CD4-positive, alpha-beta T cell treated with Interleukin-15 for 4 hours (primary cell): ENCODE measurements at places on chromosomes 16 and 17.
A peak's percentile ranks its signal among the peaks of the same experiment; 100 is the strongest.

- no peak for DNase-seq
Measured at GRCh38 chr17:9830711-9831110, 5.0 kb downstream of the GLP2R start.

DNA sequence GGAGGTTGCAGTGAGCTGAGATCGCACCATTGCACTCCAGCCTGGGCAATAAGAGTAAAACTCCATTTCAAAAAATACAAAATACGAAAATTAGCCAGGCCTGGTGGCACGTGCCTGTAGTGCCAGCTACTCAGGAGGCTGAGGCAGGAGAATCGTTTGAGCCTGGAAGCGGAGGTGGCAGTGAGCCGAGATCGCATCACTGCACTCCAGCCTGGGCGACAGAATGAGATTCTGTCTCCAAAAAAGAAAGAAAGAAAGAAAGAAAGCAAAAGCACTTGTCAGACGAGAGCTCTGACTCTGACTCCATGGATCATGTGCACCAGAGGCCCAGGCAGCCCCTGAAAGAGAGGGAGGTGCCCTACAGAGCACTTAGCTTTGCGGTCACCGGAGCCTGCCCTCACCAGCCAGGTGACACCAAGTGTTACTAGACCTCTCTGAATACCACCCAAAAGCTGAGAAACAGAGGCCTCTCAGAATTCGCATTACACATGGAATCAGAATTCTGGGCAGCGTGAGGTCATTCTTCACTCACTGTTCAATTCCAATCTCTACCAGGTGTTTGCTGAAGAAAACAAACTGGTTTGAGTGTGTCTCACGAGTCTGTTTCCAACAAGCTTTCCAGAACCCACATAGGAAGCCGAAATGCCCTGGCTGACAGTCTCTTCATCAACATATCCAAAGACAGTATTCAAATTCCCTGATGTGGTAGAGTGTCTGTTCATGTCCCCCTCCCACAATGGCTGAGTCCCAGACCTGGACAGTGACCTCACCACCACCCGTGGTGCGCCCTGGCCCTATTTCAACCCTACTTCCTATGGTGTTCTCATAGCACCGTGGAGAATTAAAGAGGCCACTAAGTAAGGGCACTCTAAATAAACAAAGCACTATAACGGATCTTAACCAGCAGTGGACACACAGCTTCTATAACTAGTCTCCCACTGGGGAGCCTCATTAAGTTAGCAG lies 1.5 kb downstream of the FLCN start:
- no peak for DNase-seq

DNA sequence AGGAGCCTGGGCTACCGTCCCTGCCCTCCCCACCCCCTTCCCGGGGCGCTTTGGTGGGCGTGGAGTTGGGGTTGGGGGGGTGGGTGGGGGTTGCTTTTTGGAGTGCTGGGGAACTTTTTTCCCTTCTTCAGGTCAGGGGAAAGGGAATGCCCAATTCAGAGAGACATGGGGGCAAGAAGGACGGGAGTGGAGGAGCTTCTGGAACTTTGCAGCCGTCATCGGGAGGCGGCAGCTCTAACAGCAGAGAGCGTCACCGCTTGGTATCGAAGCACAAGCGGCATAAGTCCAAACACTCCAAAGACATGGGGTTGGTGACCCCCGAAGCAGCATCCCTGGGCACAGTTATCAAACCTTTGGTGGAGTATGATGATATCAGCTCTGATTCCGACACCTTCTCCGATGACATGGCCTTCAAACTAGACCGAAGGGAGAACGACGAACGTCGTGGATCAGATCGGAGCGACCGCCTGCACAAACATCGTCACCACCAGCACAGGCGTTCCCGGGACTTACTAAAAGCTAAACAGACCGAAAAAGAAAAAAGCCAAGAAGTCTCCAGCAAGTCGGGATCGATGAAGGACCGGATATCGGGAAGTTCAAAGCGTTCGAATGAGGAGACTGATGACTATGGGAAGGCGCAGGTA lies 762 bp downstream of the CDK12 start:
- peak; percentile 12 for DNase-seq

DNA sequence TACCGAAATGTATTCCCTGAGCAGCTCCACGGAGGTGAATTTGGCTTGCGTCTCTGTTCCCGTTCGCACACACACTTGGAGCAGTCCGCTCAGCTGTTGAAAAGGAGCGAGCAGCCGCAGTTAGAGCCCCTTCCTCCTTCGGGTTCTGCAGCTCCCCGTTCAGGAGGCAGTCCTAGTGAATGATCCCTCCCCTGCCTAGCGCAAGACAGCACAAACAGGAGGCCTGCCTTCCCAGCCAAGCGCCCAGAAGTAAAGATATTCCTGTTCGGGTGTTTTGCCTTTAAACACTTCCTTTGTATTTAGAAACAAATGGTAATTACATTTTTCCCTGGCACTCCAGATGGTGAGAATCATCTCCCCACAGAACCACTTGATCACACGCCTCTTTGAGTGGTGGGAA lies 64.7 kb downstream of the ABCC12 start:
- DNase-seq = no peak

DNA sequence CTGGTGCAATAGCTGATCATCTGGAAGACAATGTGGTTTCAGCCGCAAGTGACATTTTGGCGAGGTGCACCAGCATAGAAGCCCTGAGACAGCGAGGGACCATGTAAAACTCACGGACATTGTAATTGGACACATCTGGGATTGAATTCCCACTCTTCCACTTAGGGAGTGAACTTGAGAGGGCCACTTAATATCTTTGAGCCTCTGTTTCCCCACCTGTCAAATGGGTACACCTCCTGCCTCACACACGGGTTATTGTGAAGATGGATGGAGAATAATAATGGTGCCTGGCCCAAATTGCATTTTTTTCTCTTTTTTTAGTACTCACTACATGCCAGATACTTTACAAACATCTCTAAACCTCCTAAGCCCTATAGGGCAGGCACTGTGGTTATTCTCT lies 45.5 kb upstream of the MEOX1 start:
- no peak for DNase-seq

GRCh38 chr17:3926860-3927627 lies 10.8 kb upstream of the P2RX1 start:
- DNase-seq = no peak

DNA sequence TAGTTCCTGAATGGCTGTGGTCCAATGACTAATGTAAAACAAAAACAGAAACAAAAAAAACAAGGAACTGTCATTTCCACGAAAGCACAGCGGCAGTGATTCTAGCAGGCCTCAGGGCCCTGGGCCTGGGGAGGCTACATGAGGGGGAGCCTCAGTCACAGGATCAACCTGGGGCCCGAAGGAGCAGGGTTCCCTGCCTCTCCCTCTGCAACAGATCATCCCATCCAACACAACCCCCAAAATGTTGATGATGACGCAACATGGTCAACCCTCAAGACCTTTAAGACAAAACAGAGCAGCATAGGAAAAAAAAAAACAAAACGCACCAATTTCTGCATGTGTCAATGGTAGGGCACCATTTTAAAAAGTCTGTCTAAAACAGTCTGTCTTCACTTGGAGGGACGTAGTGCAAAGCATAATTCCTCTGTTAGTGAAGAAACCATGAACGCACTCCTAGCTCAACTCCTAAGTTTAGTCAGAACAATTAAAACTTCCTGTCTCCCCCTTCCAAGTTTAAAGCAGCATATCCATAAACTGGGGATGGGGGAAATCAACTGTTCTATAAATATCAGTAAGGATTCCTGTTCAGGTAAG lies 32.3 kb downstream of the AXIN2 start:
- DNase-seq = no peak

GRCh38 chr17:39659279-39660010 lies 5.7 kb upstream of the TCAP start:
- no peak for DNase-seq

DNA sequence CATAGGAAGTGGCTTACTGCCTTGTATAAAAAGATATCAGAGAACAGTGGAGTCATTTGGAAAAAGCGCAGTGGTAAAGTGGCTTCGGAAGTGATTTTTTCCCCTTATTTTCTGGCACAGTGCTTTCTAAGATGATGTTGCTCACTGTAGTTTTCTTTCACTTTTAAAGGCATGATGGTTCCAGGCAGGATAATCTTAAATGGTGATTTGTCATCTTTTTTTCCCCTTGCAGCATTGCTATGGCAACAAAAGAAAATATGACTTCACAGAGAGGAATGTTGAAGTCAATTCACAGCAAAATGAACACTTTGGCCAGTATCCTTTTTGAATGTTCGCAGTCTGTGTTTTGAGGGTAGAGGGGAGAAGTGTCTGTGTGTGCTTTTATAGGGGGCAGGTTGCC lies 42.5 kb downstream of the GOSR1 start:
- DNase-seq = no peak

- DNase-seq = no peak
Measured at GRCh38 chr17:63500543-63501390, 22.4 kb upstream of the KCNH6 start.

- DNase-seq = no peak
Measured at GRCh38 chr17:31393749-31394146, 2.3 kb downstream of the RAB11FIP4 start.

GRCh38 chr16:56815721-56816120 lies 49.3 kb upstream of the SLC12A3 start:
- no peak for DNase-seq

GRCh38 chr16:52964290-52964689 lies 88.4 kb downstream of the CHD9NB start:
- no peak for DNase-seq

- no peak for DNase-seq
Measured at GRCh38 chr16:48374255-48374654, 11.0 kb downstream of the SIAH1 start.

- no peak for DNase-seq
Measured at GRCh38 chr17:41634639-41635038, 10.3 kb upstream of the KRT17 start.

DNA sequence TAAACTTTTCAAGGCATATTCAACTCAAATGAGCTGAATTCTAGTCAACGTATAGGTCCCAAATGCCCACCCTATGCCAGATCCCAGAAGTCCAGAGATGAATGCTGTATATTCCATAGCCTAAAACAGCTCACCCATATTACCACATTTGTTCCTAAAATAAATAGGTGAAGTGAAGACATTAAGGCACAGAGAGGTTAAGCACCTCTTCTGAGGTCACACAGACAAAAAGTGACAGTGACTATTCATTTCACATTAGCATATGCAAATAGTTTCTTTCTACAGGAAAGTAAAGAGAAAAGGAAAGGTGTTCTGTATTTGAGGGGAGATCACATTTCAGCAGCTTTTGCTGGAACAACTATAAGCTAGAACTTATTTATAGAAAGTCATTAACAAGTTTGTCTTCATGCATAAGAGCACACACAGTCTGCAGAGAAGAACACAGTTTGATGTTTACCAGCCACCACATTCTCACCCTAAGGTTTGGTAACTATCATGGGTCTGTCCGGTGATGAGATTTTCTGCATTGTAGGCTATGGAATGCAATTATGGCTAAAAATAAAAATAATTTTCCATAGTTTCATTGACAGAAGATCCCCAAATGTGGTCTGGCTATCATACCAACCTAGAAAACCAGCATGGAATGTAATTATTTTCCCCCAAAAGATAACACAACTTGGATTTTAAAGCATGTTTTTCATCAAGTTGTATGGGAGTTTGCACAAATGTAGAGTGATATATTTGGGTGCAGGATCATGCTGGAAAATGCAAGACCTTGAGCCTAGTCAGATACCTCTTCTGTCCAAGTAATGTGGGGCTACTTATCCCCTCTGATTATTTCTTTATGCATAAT lies 402.1 kb downstream of the UTP18 start:
- DNase-seq = no peak

DNA sequence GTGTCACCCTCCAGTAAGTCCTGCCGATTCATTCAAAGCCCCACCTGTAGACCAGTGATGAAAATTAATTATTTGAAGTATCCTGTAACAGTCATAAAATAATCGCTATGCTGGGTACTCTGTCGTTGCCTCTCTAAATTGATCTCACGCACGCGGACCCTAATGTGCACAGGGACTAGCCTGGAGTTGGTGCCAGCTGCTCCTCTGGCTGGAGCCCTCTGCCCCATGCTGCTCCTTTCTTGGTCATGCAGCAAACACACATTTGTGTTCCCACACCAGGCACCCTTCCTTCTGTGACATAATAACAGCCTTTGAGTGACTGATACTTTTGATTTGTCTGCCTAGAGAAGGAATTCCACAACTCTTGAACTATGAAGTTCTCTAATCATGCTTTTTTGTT lies 16.0 kb downstream of the RAB11FIP3 start:
- DNase-seq = no peak

DNA sequence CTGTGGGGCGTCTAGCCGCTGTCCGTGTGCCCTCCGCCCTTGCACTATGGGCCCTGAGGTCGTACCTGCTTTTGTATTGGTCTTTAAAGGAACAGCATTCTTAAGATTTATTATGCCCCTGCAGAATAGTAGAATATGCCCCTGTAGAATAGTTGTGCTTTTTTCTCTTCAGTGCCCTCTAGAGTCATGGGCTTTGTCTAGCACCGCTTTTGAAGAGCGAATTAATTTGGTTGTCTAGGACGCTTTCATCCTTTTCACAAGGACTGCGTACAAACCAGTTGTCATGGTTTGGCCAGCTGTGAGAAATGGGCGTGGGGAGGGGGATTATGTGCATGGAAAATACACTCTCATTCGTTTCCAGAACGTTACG lies 621 bp downstream of the CEP95 start:
- DNase-seq = peak; percentile 74

DNA sequence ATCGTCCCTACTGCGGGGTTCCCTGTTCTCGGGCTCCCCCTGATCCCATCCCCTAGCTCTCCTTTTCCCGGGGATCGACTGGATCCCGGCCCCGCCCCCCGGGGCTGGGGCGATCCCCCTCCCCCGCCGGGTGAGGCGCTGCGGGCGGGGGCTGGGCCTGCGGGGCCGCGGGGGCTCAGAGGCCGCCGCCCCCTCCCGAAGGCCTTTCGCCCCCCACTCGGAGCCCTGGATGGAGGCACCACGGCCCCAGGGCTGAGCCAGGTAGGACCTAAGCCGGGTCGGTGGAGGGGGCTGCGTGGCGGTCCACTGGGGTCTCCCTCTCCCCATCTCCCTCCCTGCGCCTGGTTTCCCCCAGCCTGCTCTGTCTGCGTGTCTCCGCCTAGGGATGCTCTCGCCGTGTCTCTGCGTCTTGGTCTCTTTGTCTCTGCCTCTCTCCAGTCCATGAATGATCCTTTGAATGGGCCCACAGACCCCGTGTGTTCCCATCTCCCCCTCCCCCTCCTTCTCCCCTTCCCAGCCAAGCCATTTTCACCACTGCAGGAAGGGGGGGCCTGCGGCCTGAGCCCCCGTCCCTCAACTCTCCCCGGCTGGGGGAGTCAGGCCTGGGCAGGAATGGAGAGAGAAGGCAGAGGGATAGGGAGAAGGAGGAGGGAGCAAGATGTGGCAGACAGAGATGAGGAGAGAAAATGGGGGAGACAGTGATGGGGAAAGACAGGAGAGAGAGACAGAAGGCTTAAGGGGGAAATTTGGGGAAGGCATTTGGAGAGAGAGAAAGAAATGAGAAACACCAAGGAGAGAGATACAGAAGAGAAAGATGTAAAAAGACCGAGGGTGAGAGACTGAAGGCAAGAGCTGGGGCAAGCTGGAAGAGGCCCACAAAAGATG lies 1.7 kb upstream of the TMEM256 start:
- no peak for DNase-seq

DNA sequence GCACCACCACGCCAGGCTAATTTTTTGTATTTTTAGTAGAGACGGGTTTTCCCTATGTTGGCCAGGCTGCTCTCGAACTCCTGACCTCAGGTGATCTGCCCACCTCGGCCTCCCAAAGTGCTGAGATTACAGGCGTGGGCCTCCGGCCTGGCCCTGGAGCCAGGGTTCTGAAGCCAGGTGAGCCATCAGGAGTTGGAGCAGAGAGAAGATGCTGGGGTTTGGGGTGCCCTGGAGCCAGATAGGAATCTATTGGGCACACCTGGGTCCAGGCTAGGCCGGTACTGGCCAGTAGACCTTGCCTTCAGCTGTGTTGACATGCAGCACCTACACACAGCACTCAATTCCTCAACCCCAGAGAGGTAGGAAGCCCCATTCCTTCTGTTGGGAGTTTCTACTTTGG lies 5.4 kb upstream of the CD300A start:
- no peak for DNase-seq
